ENCODE measurements at places on chromosomes 5 and 9.
A peak's percentile ranks its signal among the peaks of the same experiment; 100 is the strongest.

- no peak for DNase-seq
Measured at GRCh38 chr5:175678074-175678473, 20.2 kb downstream of the HRH2 start.

- DNase-seq = no peak
Measured at GRCh38 chr9:110808599-110808980, 140.0 kb downstream of the MUSK start.

- DNase-seq = no peak
Measured at GRCh38 chr9:26158631-26159150, 480.4 kb upstream of the TUSC1 start.

DNA sequence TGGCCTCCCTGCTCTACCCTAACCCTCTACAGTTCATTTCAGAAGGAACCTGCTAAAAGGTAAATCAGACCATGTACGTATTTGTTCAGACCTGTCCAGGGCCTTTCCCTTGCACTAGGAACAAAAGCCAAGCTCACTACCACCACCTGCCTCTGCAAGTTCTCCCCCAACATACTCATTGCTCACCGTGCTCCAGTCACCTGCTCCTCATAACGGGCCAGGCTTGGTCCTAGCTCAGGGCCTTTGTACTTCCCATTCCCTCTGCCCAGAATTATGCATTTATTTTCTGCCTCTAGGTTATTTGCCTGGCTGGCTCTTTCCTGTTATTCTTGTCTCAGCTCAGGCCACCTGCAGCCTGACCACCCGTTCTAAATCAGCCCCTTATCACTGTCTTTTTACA, 4.8 kb upstream of the FGF1 start:
- no peak for DNase-seq

DNA sequence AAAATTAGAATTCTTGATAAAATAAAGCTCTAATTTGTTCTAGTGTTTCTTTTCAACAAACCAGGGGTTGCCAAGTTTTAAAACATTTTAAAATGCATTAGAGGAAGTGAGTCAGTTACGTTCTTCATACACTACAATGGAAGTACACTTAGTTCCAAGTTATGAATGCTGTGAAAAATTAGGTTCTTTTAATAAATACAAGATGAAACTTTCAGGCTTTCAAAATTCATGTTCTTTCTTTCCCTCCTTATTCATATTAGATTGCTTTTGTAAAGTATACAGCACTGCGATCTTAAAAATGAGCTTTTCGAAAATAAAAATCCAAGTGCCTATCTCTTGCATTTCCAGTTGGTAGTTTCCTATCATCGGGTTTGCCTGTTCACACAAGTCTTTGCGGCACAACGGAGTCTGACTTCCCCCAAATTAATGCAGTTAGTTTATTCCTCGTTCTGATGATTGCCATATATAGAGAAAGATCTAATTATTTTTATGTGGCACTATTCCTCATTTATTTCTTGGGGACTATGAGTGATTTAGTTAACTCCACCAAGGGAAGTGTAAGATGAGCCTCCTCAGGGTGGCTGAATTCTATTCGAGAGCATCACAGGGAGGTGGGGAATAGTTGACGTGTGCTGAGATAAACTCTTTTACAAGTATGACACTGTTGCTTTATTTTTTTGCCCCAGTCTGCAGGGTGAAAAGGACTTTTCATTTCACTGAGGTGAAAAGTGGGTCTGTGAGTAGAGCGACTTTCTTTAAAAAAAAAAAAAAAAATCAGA, 238.2 kb downstream of the CD180 start:
- no peak for DNase-seq

DNA sequence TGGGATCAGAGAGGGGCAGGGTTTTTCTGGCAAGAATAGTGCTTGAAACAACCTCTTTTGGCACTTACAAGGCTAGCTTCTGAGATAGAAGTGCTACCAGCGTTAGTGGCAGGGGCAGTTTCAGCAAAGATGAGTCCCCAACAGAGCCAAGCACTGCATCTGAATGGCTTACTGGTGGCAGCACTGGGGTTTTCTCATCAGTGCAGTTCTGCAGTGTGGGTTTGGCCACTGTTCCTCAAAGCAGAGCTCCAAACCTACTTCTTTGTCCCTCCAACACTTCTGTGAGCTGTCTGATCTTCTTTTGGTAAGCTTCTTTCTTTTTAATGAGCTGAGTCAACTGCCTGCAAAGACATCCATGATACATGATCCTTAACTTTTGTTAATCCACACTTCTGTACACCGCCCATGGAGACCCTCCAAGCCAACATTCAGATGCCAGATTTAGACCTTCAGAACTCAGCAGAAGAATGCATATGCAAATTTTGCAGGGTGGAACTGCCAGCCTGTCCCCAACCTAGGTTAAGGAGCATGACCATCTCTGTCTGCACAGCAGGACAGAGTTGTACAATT, 29.9 kb upstream of the FSTL4 start:
- no peak for DNase-seq

- DNase-seq = peak; percentile 48
Measured at GRCh38 chr9:107751567-107752210, 262.1 kb upstream of the KLF4 start.

DNA sequence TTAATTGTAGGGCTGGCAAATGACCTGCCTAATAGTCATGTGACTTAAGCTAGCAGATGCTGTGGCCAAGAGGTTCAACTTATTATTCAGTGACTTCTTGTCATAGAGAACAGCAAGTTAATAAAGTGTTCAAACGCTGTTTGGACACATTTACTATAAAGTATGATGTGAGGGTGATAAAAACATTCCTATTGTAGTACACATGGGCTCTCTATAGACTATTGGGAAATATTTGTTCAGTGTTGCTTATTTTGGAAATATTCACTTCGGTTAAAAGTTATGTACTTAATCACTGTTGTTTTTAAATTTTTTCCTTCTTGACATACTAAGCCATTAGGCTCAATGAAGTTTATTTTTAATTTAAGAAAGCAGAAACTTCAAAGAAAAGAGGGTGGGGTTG, 345.0 kb downstream of the NNT start:
- DNase-seq = no peak

DNA sequence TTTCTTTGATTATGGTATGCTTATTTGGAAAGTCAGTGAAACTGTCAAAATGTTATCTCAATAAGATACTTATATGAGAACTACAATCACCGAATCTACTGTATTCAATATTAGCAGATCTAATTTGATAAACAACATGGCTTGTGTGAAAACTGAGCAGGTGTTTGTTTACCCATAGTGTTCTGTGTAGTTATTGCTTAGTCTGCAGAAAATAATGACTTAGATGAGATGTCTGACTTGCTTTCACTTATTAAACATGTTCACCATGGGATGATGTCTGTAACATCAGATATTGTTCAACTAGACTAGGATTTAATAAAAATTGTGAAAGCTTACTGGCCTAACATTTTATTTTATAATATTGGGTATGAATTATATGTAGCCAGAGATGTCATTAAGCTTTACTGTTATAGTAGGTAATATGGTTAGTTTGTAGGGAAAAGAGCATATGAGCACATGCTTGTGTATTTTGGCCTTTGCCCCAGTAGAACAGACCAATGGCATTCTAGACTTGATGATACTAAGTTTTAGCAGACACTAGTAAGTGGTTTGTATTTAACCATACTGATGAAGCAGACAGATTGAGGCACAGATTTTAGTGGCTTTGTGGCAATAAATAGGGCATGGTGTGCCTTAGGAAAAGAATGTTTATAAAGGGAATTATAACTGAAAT, 16.4 kb downstream of the SUB1 start:
- no peak for DNase-seq

DNA sequence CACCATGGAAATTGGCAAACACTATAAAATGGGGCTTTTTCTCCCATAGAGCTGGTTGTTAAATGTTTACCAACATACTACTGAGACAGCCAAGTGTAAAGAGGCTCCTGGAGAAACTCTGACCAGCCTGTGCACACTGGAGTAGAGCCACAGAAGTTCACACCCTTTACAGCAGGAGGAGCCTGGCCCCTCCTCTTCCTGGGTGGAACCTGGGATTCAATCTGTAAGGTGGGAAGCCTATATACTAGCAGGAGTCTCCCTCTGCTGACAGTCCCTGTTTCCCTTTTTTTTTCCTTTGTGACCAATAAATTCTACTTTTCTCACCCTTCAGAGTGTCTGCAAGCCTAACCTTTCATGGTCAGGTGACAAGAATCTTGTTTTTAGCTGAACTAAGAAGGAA, 10.4 kb upstream of the SLC30A5 start:
- no peak for DNase-seq

DNA sequence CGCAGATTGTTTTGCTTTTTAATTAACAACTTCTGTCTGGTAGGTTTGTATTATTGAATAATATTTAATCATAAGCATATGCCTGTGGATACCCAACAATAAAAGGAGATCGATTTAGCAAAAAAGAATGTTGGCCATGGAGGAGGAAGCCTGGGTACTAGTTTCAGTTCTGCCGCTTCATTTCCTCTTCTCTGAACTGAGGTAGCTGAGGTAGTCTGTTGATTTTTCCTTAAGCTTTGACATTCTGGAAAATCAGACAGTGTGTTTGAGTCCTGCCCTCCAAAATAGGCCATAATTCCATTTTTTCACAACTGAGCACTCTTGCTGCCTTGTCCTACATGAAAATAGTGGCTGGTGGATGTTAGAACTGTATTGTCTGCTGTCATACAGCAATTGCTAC, 6.0 kb upstream of the GPR21 start:
- DNase-seq = no peak

- no peak for DNase-seq
Measured at GRCh38 chr9:73470766-73471165, 319.1 kb downstream of the ANXA1 start.

GRCh38 chr9:83956436-83957247, 23.4 kb downstream of the HNRNPK start:
- DNase-seq = peak; percentile 47

GRCh38 chr5:119271758-119272730, 83.8 kb upstream of the TNFAIP8 start:
- no peak for DNase-seq

- peak; percentile 68 for DNase-seq
Measured at GRCh38 chr5:132457371-132458225, 33.0 kb downstream of the IRF1 start.

GRCh38 chr5:111551161-111551560, 38.8 kb upstream of the STARD4 start:
- no peak for DNase-seq

- DNase-seq = no peak
Measured at GRCh38 chr5:76111477-76112174, 28.4 kb downstream of the SV2C start.

GRCh38 chr5:156376751-156377150, 49.8 kb downstream of the SGCD start:
- DNase-seq = no peak

DNA sequence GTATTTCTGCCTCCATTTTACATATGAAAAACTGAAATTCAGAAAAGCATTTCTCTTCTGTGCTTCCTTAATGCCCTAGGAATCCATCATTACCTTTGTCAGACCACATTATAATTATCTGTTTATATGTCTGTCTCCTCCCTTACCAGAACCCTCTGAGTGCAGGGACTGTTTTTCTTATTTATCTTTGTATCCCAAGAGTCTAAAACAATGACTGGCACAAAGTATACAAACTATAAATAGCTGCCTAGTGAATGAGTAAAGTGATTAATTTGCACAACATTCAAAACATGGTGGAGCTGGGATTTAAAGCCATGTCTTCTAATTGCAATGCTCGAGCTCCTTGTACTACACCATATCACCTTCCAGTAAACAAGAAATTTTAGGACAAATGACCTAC, 49.3 kb upstream of the HK3 start:
- DNase-seq = no peak

- DNase-seq = no peak
Measured at GRCh38 chr5:138946831-138947560, 71.9 kb upstream of the LRRTM2 start.

GRCh38 chr5:39648085-39648847, 223.5 kb upstream of the DAB2 start:
- DNase-seq = no peak

GRCh38 chr5:7888901-7889300, 20.0 kb downstream of the MTRR start:
- DNase-seq = no peak

DNA sequence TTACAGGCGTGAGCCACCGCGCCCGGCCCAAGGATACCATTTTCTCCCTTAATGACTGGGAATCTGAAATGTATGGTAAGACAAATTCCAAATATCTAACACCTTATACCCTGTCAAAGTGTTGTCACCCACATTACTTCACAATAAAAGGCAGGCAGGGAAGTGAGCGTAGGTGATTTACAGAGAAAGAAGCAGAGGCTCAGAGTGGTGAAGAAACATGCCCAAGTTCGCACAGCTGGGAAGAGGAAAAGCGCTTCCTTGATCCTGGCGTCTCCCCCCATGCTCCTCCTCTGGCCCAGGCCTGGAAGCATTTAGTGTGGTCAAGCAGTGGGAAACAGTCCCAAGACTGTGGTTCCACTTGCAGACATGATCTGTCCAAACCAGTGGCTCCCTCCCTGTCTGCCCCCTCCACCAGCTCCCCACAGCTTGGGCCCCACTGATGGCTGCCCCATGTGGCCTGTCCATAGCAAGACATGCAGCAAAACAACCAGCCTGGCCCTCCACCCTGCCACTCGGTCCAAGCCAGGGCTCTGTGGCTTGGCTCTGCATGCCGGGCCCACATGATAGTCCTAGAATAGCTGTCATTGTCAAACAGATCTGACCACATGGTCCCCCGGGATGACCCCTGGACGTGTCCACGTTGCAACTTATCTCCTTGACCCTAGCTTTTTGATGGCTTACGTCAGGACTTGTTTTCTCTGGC, 107.2 kb downstream of the TTLL11 start:
- DNase-seq = no peak

DNA sequence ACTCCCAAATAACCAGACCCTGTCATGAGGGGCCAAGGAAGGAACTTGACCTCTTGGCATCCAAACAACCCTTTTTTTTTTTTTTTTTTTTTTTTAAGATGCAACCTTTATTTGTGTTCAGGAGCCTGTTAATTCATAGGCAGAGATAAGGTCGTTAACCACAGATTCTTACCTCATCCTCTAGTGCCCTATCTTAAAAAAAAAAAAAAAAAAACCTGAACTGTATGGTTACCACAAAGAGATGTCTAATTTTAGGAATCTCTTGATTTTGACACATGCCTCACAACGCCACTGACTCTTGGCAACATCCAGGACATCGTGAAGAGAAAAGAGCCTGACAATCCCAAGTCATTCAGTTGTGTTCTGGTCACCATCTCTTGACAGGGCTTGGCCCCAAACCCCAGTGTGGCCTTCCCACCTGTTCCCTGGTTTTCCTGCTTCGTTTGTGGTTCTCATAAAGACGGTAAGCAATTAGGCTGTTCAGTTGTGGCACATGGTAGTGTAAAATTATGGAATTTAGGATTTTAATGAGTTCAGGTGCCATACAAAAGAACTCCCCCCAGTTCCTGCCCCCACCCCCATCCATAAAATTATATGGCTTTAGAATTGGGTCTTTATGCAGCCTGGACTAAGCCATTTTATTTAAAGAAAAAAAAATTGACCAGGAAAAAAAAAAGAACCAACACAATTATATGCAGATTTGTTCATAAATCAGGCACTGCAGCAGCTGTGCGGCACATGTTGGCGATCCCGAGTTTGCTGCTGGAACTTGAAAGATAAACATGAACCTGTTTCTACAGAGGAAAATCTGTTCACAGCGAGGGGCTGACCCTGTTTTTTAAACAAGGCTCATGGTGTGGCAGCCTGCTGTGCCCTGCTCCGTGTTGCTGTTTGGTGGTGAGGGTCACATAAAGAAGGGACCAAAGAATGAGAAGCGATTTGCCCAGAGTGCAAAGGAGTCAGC, 267.8 kb upstream of the CLINT1 start:
- no peak for DNase-seq
